ENCODE measurements at places on chromosomes 16 and 17. TPM values are rescaled to one million over a fixed set of nuclear protein-coding genes. Genes with fewer than 3 reads are reported as not detected.

DNA sequence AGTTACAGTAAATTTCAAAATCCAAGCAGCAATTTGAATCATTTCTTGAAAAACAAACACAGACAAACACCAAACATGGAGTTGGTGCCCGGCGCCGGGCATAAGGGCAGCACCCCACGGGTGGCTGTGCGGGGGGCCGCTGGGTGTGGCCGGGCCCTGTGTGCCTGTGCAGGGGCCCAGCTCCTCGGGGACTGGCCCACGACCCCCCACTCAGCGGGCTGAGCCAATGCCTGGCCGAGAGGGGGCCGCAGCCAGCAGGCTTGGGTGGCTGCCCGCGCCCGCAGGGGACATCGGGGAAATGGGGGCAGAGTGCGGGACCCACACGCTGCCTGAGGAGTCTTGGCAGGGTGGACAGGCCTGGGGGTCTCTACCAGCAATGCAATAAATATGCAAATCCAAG lies 12.8 kb upstream of the DUS1L start:
- DNase-seq: no peak

GRCh38 chr17:58756246-58757161 lies 850 bp downstream of the PPM1E start:
- DNase-seq: peak; percentile 3

GRCh38 chr16:23584186-23585076 lies 11.7 kb downstream of the NDUFAB1 start:
- DNase-seq: no peak

Gene ABCA8
- not detected for total RNA-seq

Gene OTOA
- total RNA-seq: not detected

GRCh38 chr17:67223924-67224323 lies 21.1 kb downstream of the HELZ start:
- DNase-seq: no peak

Gene DPEP2
- not detected for total RNA-seq

Gene CCL8
- total RNA-seq: not detected

DNA sequence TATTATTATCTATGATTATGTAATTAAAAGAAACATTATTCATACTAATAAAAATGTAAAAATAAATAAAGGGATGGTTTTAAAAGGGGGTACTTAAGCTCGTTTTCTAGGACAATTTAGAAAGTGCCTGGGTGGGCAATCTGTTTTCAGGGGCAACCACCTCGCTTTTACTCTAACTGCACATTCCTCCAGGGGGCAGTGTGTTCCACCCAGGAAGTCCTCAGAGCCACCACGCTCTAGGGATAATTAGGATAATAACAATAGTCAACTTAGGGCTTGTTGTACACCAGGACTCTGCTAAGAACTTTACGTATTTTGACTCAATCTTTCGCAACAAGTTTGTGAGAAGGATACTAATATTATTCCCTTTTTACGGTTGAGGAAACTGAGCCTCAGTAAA lies 396.7 kb upstream of the MAF start:
- DNase-seq: no peak

Gene EXOC3L1
- not detected for total RNA-seq

- no peak for DNase-seq
These were observed 19.2 kb downstream of the RBFOX1 start for GRCh38 chr16:7351610-7352510.

Gene HBQ1
- not detected for total RNA-seq

- DNase-seq: no peak
These were observed 36.3 kb upstream of the PABPN1L start for GRCh38 chr16:88902744-88903143.

Gene DHX40
- total RNA-seq: 65.8 TPM
